Right lobe of liver (tissue), 6 donors: ENCODE measurements at places on chromosomes 3 and 15. TPM values are rescaled to one million over a fixed set of nuclear protein-coding genes. Genes with fewer than 3 reads are reported as not detected.
A peak's percentile ranks its signal among the peaks of the same experiment; 100 is the strongest.

PLSCR2 gene
- not detected for total RNA-seq

ALDH1A2 gene
- total RNA-seq, result 11.5 TPM

GRM2 gene
- total RNA-seq, result 1.2 TPM

THAP10 gene
- 2.3 TPM for total RNA-seq

SPSB4 gene
- not detected for total RNA-seq

- no peak for DNase-seq
Measured at GRCh38 chr3:88985491-88985890, 121.9 kb upstream of the EPHA3 start.

DNA sequence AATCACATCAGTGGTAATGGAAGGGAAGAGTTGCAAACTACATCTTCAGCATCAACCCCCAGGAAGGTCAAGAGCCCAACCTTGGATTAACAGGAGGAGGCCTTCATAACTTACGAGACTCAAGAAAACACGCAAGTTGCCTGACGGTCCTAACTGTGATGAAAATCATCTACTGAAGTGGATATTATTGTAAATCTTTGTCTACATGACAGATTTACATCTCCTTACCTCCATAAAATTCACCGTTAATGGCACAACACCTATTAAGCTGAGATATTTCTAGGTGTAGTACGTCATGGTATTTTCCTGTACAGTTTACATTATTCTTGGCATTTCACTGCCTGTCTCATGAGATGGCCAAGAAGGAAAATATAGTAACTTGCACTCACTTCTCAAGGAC lies 332.0 kb downstream of the NSUN3 start:
- DNase-seq, result no peak

DNA sequence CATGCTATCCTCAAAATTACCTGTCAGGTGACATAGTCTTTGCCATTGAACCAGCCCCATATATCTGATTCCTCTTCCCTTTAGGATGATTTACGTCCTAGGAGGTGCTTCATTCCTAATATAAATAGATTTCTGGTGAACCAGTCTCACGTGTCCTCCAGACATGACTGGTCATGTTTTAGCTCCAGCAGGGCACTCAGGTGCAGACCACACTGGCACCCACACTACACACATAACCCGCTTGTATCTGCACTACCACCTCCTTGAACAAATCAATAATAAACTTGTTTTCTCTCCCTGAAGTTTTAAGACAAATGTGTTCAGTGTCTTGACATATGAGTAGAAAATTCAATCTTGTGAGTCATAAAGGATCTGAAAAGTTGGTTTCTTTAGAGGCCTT lies 155.5 kb downstream of the GOLIM4 start:
- no peak for DNase-seq

DNA sequence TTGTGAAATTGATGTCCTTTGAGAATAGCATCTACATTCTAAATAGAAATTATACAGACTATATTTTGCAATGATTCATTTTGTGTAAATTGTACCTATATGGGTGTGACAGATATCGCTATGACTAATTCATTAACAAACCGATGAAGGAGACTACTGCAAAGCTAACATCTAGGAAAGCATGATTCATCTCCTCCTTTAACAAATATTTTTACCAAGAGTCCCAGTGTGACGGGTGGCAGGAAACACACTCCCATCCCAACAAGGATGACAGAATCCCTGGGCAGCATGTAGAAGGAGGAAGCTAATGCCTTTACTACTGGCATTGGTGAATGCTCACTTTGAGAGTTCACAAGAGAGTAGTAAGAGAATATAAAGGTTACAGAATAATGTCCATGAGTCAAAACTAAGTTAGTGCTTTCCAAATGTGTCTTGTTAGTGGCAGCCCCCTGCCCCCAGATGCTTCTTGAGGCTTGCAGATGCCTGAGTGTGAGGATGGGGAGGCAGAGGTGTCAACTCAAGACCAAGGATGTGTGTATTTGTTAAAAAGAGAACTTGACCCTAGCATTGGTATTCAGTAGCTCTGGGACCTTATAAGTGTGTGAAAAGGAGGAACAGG lies 180.6 kb downstream of the FMN1 start:
- DNase-seq, result no peak

GRCh38 chr15:57445872-57446271 lies 69.6 kb downstream of the CGNL1 start:
- DNase-seq, result no peak

- peak; percentile 84 for DNase-seq
Measured at GRCh38 chr3:53842436-53843194, 3.6 kb downstream of the CHDH start.
